ENCODE measurements at places on chromosomes 3 and 15.
A peak's percentile ranks its signal among the peaks of the same experiment; 100 is the strongest.

GRCh38 chr15:25939122-25939521, 76.0 kb upstream of the ATP10A start:
- DNase-seq, result peak; percentile 36

- DNase-seq, result no peak
These were observed 110.0 kb downstream of the KCNAB1 start for GRCh38 chr3:156230278-156230900.

DNA sequence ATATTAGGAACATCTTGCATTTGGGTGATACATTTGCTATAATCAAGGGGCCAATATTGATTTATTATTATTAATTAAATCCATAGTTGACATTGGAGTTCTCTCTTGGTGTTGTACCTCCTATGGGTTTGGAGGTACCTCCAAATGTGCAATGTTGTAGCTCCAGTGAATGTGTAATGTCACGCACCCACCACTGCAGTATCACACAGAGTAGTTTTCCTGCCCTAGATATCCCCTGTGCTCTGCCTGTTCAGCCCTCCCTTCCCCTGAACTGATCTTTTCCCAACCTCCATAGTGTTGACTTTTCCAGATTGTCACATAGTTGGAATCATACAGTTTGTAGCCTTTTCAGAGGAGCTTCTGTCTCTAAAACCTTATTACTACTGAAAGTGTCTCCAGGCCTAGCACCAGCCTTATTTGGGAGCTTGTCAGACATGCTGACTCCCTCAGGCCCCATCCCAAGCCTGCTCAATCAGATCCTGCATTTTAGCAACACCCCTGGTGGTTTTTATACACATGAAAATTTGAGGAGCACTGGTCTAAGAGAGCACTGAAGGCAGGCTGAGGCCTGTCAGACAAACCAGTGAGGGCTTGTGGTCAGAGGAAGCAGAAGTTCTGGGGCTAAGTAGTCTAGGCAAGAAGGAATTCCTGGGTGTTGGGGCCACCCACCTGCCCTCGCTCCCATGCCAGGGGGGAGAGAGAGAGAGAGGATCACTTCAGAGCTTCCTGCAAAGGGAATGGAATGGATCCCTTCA, 73.4 kb downstream of the SLC6A11 start:
- DNase-seq, result no peak

GRCh38 chr3:156626104-156626503, 48.3 kb upstream of the TIPARP start:
- no peak for DNase-seq

- no peak for DNase-seq
These were observed 93.2 kb upstream of the IQSEC1 start for GRCh38 chr3:13166243-13167063.

GRCh38 chr3:15528854-15529537, 7.5 kb upstream of the COLQ start:
- no peak for DNase-seq

DNA sequence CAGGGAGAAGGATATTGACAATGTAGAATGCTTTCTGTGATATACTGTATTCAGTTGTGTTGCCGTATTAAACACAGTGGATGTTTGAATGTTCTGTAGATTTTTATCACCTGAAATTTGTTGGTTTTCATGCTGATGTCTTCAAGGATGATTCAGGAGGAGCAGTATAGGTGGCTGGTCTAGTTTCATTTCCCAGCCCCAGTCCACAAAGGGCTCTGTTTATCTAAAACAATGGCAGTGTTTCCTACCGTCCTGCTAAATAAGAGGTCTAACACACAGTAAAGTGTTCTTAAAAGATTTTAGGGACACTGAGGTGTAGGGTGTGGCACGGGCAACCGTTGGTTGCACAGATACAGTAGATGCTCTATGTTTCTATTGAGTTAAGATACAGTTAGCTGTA, 26.0 kb downstream of the NEO1 start:
- DNase-seq, result no peak

- no peak for DNase-seq
These were observed 21.4 kb downstream of the ZBTB38 start for GRCh38 chr3:141389703-141390102.

DNA sequence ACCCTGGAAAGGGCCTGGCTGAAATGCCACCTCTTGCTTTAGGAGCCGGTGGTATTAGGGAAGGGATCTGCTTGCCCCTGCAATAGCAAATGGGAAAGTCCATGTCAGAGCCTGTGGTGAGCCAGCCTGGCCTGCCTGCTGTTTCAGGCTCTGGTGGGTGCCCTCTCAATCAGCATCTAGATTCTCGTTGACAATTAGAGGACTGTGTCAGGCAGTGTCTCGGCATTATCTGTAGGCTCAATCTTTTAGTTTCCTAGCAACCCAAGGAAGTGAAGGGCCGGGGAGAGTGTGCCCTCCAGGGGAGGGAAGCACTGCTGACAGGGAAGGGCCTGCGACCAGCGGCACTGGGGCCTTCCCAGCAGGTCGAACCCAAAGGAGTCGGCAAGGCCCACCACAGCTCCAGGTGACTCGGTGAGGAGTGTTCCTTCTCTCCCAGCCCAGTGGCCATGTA, 42.1 kb downstream of the TLE3 start:
- no peak for DNase-seq

DNA sequence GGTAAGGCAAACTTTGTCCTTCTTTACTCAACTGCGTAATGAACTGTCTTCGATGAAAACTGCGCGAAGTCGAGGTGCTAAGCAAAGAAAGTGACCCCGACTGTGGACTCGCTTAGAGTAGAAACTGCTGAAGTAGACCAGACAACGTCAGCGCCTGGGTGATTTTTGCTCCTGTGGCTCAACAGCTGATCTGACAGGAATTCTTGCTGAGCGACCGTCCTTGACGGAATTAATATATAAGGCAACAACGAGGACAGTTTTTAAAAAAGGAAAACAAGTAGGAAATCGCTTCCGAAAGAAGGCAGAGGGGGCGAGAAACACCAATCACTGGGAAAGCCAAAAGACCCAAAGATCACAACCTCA, 541 bp downstream of the RPS27L start:
- no peak for DNase-seq

GRCh38 chr3:71956069-71956340, 171.1 kb upstream of the PROK2 start:
- DNase-seq, result no peak

DNA sequence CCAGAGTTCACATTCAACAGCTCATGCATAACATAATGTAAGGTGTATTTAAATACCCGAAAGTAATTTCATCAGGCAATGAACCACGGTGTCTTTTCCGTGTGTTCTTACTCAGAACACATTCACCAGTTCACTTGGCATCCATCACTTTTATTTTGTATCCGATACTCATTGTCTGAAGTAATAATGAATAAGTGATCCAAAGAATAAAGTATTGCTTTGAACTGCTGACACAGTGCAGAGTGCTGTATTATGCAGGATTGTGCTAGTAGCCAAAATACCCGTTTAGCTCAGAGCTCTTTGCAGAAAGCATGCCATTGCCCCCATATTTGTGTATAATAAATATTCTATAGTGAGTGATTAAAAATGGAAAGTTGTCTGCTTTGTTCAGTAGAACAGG, 460.9 kb upstream of the KCNMB2 start:
- DNase-seq, result no peak

DNA sequence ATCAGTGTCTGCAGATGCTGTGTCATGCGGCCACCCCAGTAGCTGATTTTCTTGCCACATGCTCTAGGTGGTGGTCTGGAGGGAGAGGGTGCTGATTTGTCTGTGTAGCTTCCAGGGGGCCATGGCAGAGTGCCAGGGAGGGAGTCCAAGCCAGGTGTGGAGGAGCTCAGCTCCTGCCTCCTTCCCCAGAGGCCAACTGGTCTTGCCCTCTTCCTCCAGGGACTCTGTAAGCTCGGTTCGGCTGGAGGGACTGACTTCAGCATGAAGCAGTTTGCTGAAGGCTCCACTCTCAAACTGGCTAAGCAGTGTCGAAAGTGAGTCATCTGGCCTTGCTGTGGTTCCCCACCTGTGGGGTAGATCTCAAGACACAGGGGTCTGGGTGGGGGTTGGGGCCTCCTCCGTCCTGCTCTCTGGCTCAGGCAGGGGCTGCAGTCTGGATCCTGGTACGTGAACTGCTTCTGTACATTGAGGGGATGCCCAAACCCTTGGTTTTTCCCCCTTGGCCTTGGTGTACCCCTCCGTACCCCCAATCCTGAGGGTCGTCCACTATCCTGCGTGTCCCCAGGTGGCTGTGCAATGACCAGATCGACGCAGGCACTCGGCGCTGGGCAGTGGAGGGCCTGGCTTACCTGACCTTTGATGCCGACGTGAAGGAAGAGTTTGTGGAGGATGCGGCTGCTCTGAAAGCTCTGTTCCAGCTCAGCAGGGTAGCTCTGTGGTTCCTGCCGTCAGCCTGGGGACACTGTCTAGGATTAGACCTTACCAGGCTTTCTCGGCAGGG, 6.9 kb upstream of the RCCD1 start:
- DNase-seq, result no peak

- DNase-seq, result no peak
These were observed 110.5 kb upstream of the GAP43 start for GRCh38 chr3:115512565-115513415.

GRCh38 chr3:185152410-185153170, at the start of gene C3orf70:
Gene C3orf70, minus strand, starts transcription at chr3:185153060. Its CDS starts 237 bp downstream, at chr3:185152823.
- DNase-seq, result peak; percentile 54

GRCh38 chr15:91104111-91104510, 4.1 kb downstream of the SV2B start:
- no peak for DNase-seq

DNA sequence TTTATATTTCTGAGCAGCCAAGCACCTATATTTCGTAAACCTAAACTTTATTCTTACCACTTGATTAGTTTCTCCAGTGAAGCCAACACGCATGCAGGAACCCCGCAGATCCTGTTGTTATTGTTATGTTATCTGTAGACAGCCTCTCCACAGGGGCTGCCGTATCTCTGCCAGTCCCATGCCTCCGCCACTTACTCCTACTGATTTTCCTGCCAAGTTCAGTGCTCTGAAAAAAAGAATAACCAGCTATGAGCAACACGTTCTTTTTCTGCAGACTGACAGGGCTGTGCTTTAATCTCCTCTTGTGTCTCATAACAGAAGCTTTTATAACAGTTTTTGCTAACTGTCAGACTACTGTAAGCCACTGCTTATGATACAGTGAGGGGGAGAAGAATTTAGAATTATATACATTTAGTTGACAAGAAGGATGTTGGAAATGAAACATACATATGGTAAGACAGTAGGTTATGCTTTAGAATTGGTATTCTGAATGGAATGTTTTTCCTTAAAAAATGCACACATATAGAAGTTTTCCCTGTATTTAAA, 347.4 kb downstream of the SI start:
- DNase-seq, result no peak

GRCh38 chr15:73873889-73874511, 636 bp downstream of the TBC1D21 start:
- peak; percentile 25 for DNase-seq

DNA sequence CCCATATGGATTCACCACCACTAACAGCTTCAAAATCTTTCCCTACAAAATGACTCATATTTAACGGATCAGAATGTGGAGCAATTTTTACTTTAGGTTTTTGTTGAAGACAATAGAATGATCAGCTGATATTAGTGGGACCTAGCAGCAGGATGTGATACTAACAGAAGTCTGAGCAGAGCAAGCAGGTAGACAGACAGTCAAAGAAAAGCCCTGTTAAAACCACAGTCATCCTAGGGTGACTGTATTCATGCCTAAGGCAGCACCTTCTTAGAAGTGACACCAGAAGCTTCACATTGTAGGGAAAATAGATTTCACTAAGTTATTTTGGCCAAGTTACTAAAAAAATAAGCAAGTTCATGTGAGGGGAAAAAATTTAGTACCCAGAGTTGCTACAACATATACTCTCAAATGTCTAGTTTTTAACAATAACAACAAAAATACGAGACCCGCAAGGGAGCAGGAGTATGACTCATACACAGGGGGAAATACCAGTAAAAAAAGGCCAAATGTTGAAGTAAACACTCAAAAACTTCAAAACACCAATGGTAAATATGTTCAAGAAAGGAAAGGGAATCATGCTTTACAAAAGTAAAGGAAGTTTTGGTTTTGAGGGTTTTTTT, 590.9 kb downstream of the EPHA3 start:
- DNase-seq, result no peak

GRCh38 chr3:155184011-155184410, 103.9 kb downstream of the MME start:
- DNase-seq, result no peak

- DNase-seq, result no peak
These were observed 346.6 kb upstream of the DCBLD2 start for GRCh38 chr3:99248130-99248529.

DNA sequence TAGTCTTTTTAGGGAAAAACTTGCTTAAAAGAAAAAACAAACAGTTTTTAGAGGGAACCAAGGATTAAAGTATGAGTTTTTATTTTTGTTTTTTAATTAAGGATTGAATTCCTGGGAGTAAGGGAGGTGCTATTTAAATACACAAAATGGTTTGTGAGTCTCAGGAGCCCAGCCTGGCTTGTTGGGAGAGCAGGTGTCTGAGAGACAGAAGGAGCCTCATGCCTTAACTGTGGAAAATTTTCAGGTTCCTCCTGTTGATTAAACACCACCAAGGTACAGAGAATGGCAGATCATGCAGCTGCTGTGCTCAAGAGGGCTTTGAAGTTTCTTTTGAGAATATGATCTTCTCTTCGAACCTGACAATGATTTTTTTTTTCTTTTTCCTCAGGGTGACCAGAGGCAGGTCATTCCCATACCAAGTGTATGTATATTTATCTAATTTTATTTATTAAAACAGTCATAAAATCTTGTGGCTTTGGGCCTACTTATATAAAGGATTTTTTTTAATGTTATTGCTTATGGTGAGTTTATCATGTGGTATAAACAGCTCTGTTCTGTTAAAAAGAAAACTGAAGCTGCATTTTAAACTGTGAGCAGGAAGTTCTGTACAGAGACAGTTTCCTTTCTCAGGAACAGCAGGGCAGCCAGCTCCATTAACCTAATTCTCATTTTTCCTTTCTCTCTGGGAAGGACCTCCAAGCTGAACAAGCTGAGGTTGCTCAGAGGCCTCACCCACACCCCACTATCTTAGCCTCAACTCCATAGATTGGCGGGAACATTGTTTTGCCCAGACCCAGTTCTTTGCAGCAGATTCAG, 33.7 kb upstream of the VILL start:
- no peak for DNase-seq

DNA sequence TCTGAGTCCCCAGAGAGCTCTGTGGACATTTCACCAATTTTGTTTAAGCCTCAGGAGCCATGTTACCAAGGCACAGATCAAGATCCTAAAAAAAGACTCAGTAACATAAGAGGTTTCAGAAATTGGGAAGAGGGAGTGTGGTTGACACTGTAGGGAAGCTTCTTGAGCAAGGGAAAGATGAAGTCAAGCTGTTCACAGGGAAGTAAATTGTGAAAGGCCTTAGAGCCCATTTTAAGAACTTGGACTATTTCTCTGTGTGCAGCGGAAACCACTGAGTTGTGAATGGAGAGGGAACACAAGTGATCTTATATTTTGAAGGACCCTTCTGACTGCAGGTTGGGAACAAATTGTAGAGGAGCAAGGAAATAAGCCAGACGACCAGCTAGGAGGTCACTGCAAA, 18.7 kb downstream of the BCL2A1 start:
- DNase-seq, result no peak

GRCh38 chr15:58147171-58147611, 9.0 kb downstream of the AQP9 start:
- DNase-seq, result no peak

- no peak for DNase-seq
These were observed 66.2 kb upstream of the THSD4 start for GRCh38 chr15:71048913-71049675.

GRCh38 chr3:28743831-28744230, 395.2 kb upstream of the AZI2 start:
- DNase-seq, result no peak

GRCh38 chr15:51830276-51830806, 888 bp downstream of the TMOD3 start:
- no peak for DNase-seq

GRCh38 chr3:101117465-101117864, 124.2 kb upstream of the ABI3BP start:
- DNase-seq, result no peak
